Left kidney (tissue), 8 donors: ENCODE measurements at places on chromosomes 1 and 21. TPM values are rescaled to one million over a fixed set of nuclear protein-coding genes. Genes with fewer than 3 reads are reported as not detected.

The SYT14 gene
- 0.57 TPM for polyA plus RNA-seq

The NCF2 gene
- polyA plus RNA-seq: 2.9 TPM

The SPRR1B gene
- not detected for polyA plus RNA-seq

The CCDC190 gene
- polyA plus RNA-seq: not detected

The TMPRSS3 gene
- 1.7 TPM for polyA plus RNA-seq

The CFHR1 gene
- polyA plus RNA-seq: 0.42 TPM

GRCh38 chr1:93716941-93717368, 35.3 kb upstream of the BCAR3 start:
- DNase-seq: no peak

GRCh38 chr1:203379825-203380224, 28.9 kb upstream of the FMOD start:
- DNase-seq: peak; percentile 37

- no peak for DNase-seq
Measured at GRCh38 chr1:154784924-154785531, 85.1 kb downstream of the KCNN3 start.

DNA sequence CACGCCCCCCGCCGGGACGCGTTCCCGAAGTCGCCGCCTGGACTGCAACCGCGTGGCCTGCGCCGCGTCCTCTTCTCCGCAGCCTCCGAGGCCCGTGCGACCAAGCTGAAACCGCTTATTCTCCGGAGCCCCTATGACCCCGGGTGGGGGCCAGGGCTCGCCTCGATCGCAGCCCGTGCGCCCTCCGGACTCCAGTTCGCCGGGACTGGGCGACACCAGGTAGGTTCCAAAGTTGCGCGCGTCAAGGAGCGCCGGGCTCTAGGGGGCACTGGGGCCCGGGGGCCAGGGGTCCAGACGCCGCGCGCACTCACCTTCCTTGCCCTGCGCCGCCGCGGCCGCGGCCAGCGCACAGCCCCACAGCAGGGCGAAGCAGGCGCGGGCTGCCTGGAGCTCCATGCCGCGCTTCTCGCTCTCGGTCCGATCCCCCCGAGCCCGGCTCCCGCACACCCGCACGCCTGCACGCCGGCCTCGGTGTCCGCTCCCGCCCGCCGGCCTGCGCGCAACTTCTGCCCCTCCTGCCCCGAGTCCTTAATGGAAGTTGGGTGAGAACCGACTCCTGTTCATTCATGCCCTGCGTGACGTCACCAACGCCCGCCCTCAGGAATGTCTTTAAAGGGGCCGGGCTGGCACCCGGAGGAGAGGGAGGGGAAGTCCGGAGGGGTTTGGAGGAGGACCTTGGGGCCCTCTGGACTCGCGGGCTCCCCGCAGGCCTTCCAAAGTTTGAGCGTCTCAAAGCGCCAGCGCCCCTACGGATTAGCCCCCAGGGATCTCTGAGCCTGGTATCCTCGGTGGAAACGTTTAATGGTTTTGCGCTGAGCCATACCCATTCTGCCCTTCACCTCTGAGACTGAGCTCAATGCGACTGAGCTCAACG, at the start of gene EPHA2:
EPHA2 (minus strand) TSS at position 533 of the 874 bp plus-strand sequence; CDS start at position 396, 137 bp downstream.
- peak; percentile 96 for DNase-seq

DNA sequence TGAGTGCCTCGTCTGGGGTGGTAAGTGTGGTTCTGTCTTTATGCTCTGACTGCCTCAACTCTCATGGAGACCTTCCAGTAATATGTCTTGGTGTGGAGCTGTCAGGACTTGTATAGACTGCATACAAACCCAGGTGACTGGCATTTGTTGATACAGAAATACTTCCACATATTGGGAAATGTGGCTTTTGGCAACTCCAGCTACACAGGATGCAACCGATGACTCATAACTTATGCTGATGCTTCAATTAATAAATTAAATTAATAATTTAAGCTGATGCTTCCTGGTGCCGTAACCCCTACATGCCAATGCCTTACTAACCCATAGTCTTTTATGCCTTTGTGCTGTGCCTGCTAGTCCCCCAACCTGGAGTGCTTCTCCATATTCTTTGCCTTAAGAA, 72.3 kb upstream of the ARTN start:
- DNase-seq: no peak

- DNase-seq: no peak
Measured at GRCh38 chr1:245995474-245995873, 511.6 kb downstream of the SMYD3 start.

- no peak for DNase-seq
Measured at GRCh38 chr1:103256490-103256889, 148.2 kb upstream of the COL11A1 start.

GRCh38 chr1:55877437-55878232, 662.5 kb upstream of the USP24 start:
- DNase-seq: no peak

DNA sequence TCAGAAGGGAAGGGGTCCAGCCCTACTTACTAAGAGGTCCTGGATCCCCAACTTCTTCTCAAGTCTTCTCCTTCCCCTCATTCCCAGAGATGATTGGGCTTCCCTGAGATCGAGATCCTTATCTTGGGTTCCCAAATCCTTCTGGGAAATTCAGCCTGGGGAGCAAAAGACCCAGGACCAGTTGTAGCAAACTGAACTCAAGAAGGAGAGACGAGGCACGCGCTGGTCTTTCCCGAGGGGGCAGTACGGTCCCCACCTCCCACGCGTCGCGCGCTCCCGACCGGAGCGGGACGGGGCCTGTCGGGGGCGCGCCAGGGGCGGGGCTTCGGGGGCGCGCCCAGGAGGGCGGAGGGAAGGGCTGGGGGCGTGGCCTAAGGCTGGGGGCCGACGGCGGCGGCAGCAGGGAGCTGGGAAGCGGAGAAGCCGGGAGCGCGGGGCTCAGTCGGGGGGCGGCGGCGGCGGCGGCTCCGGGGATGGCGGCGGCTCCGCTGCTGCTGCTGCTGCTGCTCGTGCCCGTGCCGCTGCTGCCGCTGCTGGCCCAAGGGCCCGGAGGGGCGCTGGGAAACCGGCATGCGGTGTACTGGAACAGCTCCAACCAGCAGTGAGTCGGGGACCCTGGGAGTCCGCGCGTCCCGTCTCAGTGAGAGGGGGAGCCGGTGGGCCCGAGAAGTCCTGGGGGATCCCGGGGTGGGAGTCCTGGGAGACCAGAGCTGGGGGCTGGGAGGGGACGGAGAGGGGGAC, at the start of gene EFNA3:
EFNA3 (plus strand) TSS at position 369 of the 741 bp plus-strand sequence; CDS start at position 474, 105 bp downstream.
- peak; percentile 81 for DNase-seq

GRCh38 chr1:96492236-96492635, 229.3 kb upstream of the PTBP2 start:
- DNase-seq: no peak

DNA sequence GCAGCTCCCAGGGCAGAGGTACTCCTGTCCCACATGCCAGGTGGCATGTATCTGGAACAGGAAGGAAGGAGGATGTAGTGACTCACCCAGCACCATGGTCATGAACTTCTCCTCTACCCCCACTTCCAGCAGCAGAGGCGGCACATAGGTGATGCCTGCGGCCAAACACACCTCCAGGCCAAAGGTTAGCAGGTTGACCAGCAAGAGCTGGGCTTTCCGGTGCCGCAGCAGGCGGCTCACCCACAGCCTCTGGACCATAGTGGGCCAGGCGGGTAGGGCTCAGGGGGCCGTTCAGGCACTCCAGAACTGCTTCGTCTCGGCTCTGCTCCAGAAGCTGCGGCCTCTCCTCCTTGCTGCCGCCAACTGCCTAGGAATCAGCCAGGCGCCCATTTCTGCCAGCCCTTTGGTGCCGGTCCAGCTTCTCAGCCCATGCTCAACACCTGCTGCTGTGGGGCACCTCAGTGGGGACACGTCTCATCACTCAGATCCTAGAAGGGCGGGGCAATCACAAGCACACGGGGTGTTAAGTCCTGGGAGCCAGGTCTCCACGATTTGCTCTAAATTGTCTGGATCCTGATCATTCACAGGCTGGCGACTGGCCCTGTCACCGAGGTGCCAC, 15.8 kb downstream of the SLC45A3 start:
- DNase-seq: no peak

- DNase-seq: no peak
Measured at GRCh38 chr1:88016947-88017346, 667.1 kb upstream of the PKN2 start.

- DNase-seq: no peak
Measured at GRCh38 chr1:221309723-221310122, 430.5 kb downstream of the HLX start.

DNA sequence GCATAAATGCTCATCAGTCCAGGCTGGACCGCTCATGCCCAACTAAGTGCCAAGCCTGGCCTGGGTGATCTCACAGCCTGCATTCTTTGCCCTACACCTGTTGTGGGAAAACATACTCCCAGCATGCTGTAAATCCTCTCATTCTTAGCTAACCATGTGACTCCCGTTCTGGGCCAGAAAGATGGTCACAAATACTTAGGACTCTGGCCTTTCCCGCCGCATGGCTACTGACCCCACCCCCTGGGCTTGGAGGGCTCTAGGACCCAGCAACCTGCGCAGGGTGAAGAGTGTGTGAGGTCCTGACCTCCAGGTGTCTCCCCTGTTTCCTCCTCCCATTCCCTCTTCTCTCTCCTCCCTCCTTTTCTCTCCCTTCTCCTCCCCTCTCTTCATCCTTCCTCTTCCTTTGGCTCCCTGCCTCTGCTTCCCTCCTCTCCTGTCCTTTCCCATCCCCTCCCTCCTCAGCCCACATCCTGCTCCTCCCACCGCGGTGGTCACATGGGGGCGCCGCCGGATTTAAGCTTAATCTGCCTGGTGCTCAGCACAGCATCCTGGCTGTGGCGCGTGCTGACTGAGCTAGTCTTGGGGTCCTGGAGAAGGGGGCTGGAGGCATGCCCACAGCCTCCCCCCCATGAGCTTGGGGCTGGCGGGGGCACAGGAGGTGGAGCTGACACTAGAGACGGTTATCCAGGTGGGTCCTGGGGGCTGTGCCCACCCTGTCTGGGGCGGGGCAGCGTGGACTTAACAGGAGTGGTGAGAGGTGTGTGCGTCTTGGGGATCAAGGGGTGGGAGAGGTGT, at the start of gene CROCC:
CROCC (plus strand) TSS at position 541 of the 795 bp plus-strand sequence; CDS start at position 629, 88 bp downstream.
- peak; percentile 88 for DNase-seq

DNA sequence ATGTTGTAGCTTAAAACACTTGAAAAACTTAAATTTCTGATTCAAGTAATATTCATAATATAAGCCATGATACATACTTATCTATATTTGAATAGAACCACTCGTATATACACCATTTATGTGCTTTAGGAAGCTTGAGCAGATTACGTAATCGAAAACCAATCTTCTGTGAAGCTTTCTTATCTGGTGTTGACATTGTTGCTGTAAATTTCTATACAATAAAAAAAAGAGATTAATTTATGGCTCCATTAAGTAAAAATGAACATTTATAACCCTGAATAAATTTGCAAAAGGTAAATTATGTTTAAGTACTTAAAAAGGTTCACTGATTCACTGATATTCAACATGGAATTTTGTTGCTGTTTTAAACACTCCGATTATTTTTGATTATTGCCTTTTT, 21.4 kb downstream of the LIN9 start:
- DNase-seq: no peak

DNA sequence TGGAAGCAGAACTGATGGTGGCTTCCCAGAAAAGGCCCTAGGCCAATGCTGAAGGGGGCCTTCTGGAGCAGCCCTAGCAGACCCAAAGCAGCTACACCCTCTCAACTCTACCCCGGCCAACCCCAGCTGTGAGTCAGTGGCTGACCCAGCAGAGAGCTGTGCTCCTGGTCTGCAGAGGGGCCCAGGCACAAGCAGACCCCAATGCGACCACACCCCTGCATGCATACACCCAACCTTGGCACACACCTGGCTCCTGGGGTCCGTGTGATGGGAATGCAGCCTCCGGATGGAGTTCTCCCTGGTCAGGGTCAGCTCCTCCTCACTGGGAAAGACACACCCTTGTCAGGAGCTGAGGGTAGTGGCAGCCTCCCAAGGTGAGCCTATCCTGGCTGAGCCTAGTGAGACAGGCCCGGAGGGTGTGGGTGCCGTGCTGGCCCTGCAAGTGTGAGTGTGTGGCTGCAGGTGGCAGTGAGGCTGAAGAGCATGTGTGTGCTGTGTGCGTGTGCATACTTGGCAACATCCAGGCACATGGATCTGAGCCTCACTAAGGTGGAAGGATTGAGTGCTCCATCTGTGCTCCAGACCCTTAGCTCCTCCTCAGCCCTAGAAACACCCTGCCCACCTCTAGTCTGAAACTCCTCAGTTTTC, 3.9 kb upstream of the ARHGAP30 start:
- DNase-seq: no peak

DNA sequence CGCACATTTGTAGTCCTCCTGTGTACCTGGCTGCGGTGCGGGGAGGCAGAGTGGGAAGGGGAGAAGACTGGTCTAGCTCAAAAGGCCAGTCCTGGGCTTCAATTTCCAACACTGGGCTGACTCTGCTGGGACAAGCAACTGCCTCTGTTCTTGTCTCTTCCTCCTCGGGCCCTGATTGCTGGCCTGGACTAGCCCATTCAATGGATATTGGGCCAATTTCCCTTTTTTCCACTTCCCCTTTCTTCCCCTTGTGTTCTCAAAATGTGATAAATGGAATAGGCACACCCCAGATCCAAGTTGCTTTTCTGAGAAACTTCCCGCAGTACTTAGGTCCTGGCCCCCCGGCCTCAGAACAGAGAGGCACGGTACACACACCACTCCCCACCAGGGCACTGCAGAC, 48.2 kb downstream of the SPSB1 start:
- DNase-seq: no peak

DNA sequence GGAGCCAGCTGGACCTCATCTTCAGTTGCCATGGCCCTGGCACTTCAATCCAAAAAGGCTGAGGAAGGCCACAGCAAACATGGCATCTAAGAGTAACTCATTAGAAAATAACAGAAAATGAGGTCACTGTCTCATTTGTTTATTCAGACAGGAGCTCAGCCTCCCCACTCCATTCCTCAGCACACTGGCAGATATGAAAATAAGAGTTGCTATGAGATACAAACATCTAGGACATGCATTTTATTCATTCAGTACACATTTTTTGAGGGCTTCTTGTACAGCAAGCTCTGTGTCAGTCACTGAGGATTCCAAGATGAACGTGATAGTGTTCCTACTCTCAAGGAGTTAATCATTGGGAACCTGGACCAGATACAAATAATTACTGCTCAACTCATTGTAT, 32.7 kb upstream of the TMEM125 start:
- DNase-seq: no peak

- DNase-seq: no peak
Measured at GRCh38 chr1:10818262-10819197, 22.1 kb upstream of the CASZ1 start.

DNA sequence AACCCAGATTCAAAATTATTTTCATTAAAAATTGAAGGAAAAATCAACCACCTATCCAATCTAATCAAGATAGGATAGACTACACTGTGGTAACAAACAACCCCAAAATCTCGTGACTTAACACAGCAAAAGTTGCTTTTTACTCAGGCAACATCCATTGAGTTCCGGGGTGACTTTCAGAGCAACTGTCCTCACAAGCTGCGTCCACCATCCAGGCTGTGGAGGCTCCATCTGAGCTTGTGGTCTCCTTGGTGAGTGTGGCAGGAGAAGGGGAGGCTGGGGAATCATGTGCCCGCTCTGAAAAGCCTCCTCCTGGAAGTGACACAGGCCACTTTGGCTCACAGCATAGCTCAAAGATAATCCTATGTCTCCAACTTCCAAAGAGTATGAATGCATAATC, 52.4 kb downstream of the CD2 start:
- no peak for DNase-seq

DNA sequence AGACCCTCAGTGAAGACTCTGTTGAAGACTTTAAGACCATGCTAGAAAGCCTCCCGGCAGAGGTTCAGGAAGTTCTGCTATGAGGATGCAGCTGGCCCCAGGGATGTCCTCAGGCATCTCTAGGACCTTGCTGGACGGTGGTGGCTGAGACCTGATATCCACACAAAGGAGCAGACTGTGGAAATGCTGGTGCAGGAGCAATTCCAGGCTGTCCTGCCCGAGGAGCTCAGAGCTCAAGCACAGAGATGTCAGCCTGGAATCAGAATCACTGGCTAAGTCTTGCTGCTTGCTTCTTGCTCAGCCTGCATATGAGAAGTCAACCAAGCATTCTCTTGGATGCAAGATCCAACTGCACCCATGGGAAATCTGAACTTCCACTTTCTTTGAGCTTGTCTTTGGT, 22.0 kb upstream of the CDC42 start:
- DNase-seq: no peak
